ENCODE measurements at places on chromosomes 11 and 22. TPM values are rescaled to one million over a fixed set of nuclear protein-coding genes. Genes with fewer than 3 reads are reported as not detected.

AASDHPPT gene
- 16.3 TPM for polyA plus RNA-seq

MAJIN gene
- polyA plus RNA-seq, result 0.29 TPM

CCDC116 gene
- 1.9 TPM for polyA plus RNA-seq

IL18 gene
- 25.9 TPM for polyA plus RNA-seq

GRM5 gene
- under 0.01 TPM for polyA plus RNA-seq

GTSE1 gene
- polyA plus RNA-seq, result 1.0 TPM

OR52H1 gene
- not detected for polyA plus RNA-seq

CAPRIN1 gene
- 42.4 TPM for polyA plus RNA-seq

DEFB131B gene
- not detected for polyA plus RNA-seq

GLYAT gene
- 0.09 TPM for polyA plus RNA-seq

BANF1 gene
- 364 TPM for polyA plus RNA-seq

SPCS2 gene
- polyA plus RNA-seq, result 259 TPM

TIMM10 gene
- polyA plus RNA-seq, result 48.8 TPM

PLAAT4 gene
- 12.4 TPM for polyA plus RNA-seq

TCN1 gene
- not detected for polyA plus RNA-seq

CTSW gene
- polyA plus RNA-seq, result 0.88 TPM

UPK3A gene
- not detected for polyA plus RNA-seq

CCT8L2 gene
- not detected for polyA plus RNA-seq

IGLL5 gene
- polyA plus RNA-seq, result 24.7 TPM

CNGA4 gene
- polyA plus RNA-seq, result 0.11 TPM

TRIM77 gene
- polyA plus RNA-seq, result not detected

MOV10L1 gene
- polyA plus RNA-seq, result not detected

ANKRD42 gene
- 9.0 TPM for polyA plus RNA-seq

MMP13 gene
- not detected for polyA plus RNA-seq

E2F8 gene
- polyA plus RNA-seq, result 0.55 TPM

ZP1 gene
- polyA plus RNA-seq, result 0.24 TPM

OR8G1 gene
- polyA plus RNA-seq, result not detected

KCNK4 gene
- 0.10 TPM for polyA plus RNA-seq

CCND1 gene
- polyA plus RNA-seq, result 29.5 TPM

FGF4 gene
- not detected for polyA plus RNA-seq

OR6X1 gene
- not detected for polyA plus RNA-seq

TRIM34 gene
- 5.0 TPM for polyA plus RNA-seq

PIK3IP1 gene
- polyA plus RNA-seq, result 22.8 TPM

POLDIP3 gene
- 18.7 TPM for polyA plus RNA-seq

TMEM151A gene
- polyA plus RNA-seq, result 6.8 TPM

DRICH1 gene
- 1.0 TPM for polyA plus RNA-seq

C11orf16 gene
- polyA plus RNA-seq, result not detected

CADM1 gene
- polyA plus RNA-seq, result 24.4 TPM

KRTAP5-1 gene
- not detected for polyA plus RNA-seq

POTEH gene
- polyA plus RNA-seq, result not detected

TRIM64C gene
- polyA plus RNA-seq, result not detected

MIF gene
- polyA plus RNA-seq, result 2,556 TPM

USP2 gene
- 9.1 TPM for polyA plus RNA-seq

CCDC73 gene
- polyA plus RNA-seq, result 0.27 TPM

CBX6 gene
- 38.8 TPM for polyA plus RNA-seq

CBLIF gene
- not detected for polyA plus RNA-seq

All from adrenal gland (tissue), 19 donors.